ENCODE measurements at places on chromosomes 4 and X.

- DNase-seq = no peak
These were observed 140.3 kb upstream of the PGRMC2 start for GRCh38 chr4:128427832-128428366.

GRCh38 chr4:90833706-90834105 is 706.5 kb downstream of the CCSER1 start:
- DNase-seq = no peak

GRCh38 chrX:42832764-42833549 is 55.0 kb upstream of the PPP1R2C start:
- no peak for DNase-seq

DNA sequence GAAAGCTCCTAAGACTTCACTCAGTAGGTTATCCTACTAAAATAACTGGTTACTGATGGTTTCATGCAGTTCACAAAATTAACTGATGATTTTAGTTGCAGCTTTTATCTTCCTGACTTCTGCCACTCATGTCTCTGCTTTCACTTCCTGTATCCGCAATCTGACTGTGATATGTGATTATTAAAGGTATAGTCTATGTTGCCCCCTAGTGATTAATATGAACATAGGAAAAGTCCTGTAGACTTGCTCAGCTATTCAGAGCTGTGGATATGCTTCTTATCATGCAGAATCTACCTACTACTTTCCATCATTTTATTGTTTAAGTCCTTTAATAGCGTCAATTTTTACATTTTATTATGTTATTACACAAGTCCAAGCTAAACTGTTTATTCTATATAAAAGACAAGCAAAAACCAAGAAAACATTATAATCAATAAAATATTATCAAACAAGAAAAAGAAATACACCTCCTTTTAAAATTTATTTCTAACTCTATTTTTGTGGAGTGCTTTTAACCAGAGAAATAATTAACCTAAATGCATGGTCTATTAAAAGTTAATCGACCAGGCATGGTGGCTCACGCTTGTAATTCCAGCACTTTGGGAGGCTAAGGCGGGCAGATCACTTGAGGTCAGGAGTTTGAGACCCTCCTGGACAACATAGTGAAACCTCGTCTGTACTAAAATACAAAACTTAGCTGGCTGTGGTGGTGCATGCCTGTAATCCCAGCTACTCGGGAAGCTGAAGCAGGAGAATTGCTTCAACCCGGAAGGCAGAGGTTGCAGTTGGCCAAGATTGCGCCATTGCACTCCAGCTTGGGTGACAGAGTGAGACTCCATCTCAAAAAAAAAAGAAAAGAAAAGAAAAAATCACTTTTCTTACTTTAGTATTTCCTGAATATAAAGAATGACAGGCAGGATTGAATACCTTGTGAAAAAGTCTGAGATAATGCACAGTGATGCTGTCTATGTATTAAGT is 40.4 kb upstream of the TLR2 start:
- no peak for DNase-seq

DNA sequence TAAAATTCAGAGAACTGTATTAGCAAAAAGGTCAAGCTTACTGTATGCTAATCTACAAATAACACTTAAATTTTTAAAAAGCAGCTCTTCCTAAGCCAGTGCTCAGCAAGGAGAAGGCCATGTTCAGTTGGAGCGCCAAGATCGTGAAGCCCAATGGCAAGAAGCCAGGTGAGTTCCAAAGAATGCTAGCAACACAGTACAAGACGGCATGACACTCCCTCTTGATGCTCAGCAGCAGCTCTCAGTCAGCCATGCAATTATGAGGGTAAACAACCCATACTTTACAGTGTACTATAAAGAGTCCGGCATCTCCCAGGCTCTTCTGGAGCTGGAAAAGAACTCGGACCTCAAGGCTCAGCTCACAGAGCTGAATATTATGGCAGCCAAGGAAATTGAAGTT is 34.9 kb downstream of the STX18 start:
- DNase-seq = no peak

DNA sequence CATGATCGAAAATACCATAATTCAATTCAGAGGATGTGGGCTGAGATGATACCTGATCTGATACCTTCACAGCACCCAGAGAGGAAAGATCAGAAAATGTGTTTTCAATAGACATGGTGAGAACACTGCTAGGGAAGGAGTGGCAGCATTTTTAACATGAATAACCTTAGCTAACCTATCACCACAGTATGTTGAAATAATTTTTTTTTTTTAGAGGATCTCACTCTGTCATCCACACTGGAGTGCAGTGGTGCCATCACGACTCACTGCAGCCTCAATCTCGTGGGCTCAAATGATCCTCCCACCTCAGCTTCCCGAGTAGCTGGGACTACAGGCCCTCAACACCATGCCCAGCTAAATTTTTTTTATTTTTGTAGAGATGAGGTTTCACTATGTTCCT is 90.5 kb upstream of the RAPGEF2 start:
- DNase-seq = no peak

DNA sequence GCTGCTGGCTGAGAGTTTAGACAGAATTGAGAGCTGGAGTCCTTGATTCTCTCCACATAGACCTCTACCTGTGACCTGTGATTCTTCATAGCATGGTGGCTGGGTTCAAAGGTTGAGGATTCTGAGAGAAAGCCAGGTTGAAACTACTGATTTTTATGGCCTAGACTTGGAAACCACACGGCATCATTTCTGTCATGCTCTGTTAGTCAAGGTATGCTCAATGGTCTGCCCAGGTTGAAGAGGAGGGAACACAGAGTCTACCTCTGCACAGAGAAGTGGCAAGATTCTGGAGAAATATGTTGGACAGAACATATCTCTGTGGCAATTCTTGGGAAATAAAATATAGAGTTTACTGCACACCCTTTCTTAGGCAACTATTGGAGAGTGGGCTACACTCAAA is 57.2 kb upstream of the CXorf66 start:
- DNase-seq = no peak

DNA sequence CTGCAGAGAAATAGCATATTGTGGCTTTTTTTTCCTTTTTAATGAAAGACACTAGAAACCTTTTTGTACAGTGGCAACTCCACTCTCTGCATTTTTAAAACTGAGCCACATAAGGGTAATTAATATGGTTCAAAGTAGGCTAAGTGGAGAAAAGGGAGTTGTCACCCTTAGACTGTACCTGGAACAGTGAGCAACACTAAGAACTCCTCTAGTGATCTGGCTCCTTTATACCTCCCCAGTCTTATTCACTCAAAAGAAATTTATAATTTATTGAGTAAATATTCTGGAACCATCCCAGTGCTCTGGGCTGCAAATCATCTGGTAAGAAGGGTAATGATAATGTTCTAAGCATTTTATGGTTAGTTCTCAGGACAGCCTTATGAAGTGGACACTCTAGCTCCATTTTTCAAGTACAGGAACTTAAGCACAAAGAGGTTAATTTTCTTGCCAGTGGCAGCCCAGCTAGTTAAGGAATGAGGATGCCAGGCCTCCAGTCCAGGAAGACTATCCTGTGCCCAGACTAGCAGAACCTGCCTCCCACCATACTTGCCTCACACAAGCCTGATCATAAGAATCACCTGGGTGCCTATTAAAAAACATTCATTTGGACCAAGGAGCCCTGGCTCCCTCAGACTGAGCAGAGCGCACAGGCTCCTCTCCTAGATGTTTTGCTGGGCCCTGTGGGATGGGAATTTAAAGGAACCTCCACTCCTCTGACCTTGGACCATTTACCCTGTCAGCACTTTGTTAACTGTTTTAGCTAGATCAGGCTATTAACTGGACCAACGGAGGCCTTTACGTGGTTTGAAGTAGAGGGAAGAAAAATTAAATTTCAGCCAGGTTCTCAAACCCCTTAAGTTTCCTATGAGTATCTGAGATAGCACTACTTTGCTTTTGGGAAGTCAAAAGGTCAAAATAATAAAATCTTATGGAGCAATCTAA is 102.6 kb downstream of the PDE5A start:
- DNase-seq = no peak

- DNase-seq = no peak
These were observed 1.5 kb downstream of the P2RY8 start for GRCh38 chrX:1535241-1536041.

- no peak for DNase-seq
These were observed 111.2 kb downstream of the TBL1X start for GRCh38 chrX:9576059-9576458.

DNA sequence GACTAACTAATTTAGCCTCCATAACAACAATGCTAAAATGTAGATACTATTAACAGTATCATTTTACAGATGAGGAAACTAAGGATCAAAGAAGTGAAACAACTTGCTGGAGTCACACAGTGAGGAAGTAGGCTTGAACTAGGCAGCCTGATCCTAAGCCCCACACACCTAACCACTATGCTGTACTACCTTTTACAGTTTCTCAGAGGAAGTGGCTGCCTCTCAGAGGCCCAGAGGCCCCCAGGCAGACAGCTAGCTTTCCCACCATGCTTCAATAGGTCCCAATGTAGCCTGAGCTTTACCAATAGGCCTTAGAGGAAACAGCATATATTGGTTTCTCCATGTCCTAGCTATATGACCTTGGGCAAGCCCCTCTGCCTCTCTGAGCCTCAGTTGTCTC is 69.4 kb upstream of the PJA1 start:
- no peak for DNase-seq

DNA sequence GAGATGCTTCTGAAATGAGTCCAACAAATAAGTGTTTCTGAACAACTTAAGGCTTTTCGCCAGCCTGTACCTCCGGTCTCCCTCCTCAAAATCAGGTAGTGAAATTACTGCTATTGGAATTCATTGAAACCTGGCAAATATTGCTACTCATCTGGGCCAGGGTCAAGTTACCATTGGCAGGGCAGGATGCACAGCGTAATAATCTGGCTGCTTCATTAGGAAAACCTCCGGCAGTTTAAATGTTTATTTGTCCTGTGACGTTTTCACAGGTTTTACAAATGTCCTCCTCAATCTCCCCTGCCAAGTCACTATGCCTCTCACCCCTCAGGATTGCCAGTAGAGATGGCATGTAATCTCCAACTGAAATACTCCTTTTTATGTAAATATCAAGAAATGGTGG is 92.6 kb upstream of the KDR start:
- DNase-seq = no peak

- DNase-seq = no peak
These were observed 1.1 kb downstream of the FGFR3 start for GRCh38 chr4:1793940-1794808.
